ENCODE measurements at places on chromosomes 7 and 10. TPM values are rescaled to one million over a fixed set of nuclear protein-coding genes. Genes with fewer than 3 reads are reported as not detected.

The MEST gene
- 11.6 TPM for total RNA-seq

The CALHM2 gene
- 124 TPM for total RNA-seq

The TBX20 gene
- total RNA-seq: 0.34 TPM

The TCAF1 gene
- total RNA-seq: 19.6 TPM

The TFEC gene
- 1.1 TPM for total RNA-seq

The PPP1R9A gene
- 0.42 TPM for total RNA-seq

The EN2 gene
- not detected for total RNA-seq

The HOXA4 gene
- 0.53 TPM for total RNA-seq

The PRPS1L1 gene
- not detected for total RNA-seq

The TFPI2 gene
- not detected for total RNA-seq

The EIF5AL1 gene
- 0.94 TPM for total RNA-seq

The CREB3L2 gene
- total RNA-seq: 25.4 TPM

The ALOX5 gene
- 14.2 TPM for total RNA-seq

The FZD8 gene
- 0.42 TPM for total RNA-seq

The IFIT2 gene
- total RNA-seq: 21.6 TPM

The CALHM1 gene
- total RNA-seq: 0.94 TPM

The RPEL1 gene
- not detected for total RNA-seq

The NME8 gene
- not detected for total RNA-seq

The LIPM gene
- not detected for total RNA-seq

All from activated naive CD8-positive, alpha-beta T cell treated with anti-CD3 and anti-CD28 coated beads, Interleukin-2, amount 10 ng/mL, durations not matched to agents 7 days and 5 days (primary cell).